ENCODE measurements at places on chromosomes 12 and 14.

GRCh38 chr12:56769868-56770267 lies 6.7 kb downstream of the HSD17B6 start:
- DNase-seq, result no peak

DNA sequence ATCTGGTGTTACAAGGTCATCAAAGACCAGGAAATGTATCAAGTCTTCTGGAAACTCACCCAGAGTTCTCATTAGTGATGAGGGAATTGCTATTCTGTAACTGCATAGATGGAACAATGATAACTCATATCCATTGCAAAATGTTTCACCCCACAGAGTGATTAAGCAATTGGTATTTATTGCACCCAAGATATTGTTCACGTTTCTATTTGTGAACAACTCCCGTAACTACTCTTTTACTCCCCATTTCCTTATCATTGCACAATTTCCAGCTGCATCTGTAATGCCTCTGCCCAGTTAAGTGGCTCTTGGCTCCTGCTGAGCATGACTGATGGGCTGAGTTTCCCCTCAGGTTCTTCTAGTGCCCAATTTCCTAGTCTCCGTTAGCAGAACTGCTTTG lies 108.7 kb upstream of the PRICKLE1 start:
- DNase-seq, result no peak

- DNase-seq, result peak; percentile 24
These were observed 262.6 kb upstream of the BTG1 start for GRCh38 chr12:92408072-92408900.

GRCh38 chr14:59160506-59160905 lies 28.0 kb upstream of the DAAM1 start:
- DNase-seq, result no peak

DNA sequence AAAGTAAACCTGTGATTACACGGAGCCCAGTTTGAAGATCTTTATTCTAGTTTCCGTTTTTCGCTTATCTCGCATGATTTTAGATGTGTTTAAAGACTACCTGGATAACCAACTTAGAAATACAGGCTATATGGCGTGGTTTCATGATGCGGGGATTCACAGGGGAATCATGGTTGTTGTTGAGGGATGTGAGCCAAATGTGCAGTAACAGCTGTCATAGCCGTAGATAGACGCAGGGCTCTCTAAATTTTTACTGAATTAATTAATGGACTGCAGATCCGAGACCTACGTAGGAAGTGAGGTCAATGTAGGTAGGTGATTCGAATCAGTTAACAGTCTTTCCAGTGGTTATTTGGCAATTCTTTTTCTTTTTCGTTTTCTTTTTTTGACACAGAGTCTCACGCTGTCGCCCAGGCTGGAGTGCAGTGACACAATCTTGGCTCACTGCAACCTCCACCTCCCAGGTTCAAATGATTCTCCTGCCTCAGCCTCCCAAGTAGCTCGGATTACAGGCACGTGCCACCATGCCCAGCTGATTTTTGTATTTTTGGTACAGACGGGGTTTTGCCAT lies 144.9 kb upstream of the AMIGO2 start:
- DNase-seq, result no peak

GRCh38 chr12:30357766-30358490 lies 337.7 kb downstream of the IPO8 start:
- DNase-seq, result no peak

DNA sequence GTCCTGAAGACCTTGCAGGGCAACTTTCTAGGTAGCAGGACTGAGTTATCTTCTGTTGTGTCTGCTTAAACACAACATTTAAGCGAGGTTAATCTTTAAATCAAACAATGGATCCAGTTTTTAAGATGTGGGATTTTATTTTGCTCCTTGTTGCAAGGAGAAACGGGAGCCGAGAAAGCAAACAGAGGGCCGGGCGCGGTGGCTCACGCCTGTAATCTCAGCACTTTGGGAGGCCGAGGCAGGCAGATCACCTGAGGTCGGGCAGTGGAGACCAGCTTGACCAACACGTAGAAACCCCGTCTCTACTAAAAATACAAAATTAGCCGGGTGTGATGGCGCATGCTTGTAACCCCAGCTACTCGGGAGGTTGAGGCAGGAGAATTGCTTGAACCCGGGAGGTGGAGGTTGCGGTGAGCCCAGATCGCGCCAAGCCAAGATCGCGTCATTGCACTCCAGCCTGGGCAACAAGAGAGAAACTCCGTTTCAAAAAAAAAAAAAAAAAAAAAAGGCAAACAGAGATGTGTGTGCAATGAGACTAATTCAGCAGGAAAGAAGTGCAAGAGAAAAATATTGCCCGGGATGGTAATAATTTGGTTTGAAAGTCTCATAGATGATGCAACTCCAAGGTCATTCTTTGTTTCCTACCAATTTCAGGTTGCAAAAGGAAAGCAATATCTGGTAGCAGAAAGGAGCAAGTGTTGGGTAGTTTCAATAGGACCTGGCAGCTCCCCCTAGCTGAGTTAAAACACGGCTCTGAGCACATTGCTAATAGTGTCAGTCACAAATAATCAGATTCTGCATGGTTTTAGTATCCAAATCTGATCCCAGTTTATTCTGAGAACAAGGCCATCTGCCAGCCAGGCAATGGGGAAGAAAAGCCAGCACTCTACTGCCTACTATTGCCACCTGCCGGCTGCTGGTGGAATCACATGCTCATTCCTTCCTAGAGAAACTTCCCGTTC lies 141.4 kb downstream of the PPM1H start:
- DNase-seq, result peak; percentile 96

GRCh38 chr14:105436891-105437722 lies 17.5 kb downstream of the MTA1 start:
- DNase-seq, result no peak

GRCh38 chr12:11016937-11017336 lies 5.5 kb downstream of the TAS2R19 start:
- DNase-seq, result no peak

DNA sequence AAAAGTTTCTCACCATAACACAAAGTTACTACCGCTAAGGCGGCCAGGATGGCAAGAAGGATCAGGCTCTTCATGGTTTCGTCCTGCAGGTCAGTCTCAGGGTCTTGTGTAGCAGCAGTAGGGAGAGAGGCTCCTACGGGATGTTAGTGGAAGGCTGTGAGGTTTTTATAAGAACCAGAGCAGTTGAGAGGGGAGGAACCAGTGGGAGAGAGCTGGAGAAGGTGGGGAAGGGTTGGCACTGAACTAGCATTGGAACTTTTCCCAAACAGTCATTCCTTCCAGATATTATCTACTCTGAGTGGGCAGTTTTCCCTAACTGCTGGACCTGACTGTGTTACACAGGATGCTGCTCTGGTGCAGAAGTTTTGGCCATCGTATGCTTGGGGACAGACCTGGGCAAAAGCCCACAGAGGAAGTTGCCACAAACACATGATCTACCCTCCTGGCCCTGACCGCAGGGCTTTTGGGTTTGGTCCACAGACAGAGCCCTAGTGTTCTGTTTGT lies at the start of gene MGP:
TSS of gene MGP (minus strand) at position 137 of the 504 bp plus-strand sequence. CDS start at position 74, 63 bp downstream.
- DNase-seq, result no peak

- peak; percentile 47 for DNase-seq
These were observed 314.3 kb upstream of the OR4E1 start for GRCh38 chr14:21987937-21988336.

DNA sequence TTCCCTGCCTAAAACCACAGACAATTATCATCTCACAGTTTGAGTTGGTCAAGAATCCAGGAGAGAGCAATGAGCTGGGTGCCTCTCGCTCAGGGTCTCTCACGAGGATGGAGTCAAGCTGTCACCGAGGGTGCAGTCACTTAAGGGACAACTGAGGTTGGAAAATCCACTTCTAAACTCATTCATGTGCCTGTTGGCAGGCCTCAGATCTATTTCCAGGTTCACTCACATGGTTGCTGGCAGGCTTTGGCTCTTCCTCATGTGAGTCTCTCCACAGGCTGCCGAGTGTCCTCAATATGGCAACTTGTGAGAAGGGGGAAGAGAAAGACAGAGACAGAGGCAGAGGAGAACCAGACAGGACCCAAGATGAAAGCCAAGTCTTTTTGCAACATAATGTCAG lies 10.5 kb upstream of the OR10P1 start:
- DNase-seq, result no peak

GRCh38 chr12:6770600-6770999 lies 1.7 kb upstream of the LAG3 start:
- DNase-seq, result no peak

DNA sequence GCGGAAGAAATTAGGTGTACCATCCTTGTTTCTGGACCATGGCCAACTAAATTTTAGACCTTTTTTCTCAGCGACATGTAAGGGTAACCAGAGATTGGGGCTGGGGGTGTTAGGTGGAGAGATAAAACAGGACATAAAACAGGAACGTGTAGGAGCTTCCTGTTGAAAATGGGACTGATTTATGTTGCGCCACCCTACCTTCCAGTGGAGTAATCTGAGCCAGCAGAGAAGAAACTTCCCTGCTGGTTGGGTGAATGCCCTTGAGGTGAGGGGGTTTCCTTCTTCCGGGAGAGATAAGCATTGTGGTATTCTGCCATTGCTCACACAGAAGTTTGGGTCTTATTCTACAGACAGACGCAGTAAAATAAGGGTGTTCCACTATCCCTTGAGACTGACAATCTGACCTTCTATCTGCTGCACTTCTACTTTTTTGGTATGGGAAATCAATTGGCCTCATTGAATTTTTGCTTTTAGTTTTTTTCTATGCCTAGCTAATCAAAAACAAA lies 417.6 kb downstream of the PCNX1 start:
- no peak for DNase-seq

- no peak for DNase-seq
These were observed 157.4 kb upstream of the HMGA2 start for GRCh38 chr12:65666876-65667275.

- DNase-seq, result no peak
These were observed 80.6 kb upstream of the DICER1 start for GRCh38 chr14:95237958-95238340.

GRCh38 chr12:12881151-12881909 lies 10.0 kb upstream of the GPRC5A start:
- peak; percentile 74 for DNase-seq

DNA sequence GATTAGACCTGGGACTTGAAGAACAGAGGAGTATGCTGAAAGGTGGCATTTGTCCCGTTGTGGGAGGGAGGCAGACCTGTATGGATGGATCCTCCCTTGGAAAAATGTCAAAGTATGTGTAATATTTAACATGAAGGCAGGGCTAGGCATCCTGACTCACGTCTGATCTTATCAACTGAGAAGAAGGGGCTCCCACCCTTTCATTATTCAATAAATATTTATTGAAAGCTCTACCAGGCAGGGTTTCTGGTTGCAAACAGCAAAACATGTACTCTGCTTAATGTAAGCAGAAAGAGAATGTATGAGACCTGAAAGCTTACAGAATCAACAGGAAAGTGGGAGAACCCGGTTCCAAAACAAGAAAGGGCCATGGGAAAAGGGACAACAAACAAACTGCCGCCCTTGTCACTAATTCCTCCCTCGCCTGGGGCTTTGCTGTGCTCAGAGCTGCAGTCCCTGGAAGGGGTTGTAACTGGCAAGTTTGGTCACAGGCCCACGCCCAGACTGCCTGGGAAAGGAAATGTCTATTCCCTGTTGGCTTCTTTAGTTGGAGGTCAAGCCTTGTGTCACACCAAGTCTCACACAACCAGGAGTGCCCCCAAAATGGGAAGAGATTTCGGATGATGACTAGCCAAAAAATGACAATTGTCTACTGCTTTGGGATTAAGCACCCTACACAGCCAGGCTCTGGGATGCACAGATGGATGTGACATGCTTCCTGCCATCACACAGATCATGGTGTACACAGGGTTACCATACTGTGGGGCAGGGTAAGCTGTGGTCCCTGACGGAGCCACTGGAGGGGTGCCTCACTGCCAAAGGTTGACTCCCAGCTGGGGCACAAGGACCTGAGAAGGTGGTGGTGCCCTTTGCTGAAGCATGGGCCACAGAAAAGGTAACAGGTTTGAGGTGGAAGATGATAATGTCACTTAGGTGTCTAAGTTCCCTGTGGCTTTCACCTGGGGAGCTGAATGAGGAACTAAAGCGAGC lies 36.8 kb downstream of the RAB35 start:
- peak; percentile 45 for DNase-seq

DNA sequence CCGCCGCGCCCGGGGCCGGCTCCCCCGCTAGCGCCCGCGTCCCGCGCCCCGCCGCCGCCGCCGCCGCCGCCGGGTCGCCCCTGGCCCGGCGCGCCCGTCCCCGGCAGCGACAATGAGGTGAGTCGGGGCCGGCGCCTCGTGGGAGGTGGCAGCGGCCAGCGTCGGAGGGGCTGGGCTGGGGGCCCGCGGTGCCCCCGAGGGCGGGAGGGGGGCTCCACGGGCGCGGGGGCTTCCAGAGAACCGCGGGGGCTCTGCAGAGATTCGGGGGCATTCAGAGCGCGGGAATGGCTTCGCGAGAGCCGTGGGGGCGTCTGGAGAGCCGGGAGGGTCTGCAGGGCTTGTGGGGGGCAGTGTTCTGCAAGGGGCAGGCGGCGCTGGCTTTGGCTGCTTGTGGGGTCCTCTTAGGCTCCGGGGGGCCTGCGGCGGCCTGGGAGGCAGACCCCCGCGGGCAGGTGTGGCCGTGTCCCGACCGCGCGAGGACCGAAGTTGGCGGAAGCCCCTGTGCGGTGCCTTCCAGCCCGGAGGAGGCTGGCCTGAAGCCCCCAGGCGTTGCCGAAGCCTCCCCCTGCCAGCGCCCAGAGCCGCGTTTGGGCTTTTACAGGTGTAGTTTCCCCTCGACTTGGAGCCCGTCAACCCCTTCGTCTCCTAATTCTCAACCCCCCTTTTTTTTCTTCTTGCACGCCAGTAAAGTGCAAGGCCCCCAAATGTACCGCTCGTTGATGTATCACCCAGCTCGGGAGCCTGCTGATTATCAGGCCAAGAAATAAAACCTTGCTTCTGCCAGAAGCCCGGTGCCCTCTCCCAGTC lies 93.1 kb upstream of the EVL start:
- no peak for DNase-seq

DNA sequence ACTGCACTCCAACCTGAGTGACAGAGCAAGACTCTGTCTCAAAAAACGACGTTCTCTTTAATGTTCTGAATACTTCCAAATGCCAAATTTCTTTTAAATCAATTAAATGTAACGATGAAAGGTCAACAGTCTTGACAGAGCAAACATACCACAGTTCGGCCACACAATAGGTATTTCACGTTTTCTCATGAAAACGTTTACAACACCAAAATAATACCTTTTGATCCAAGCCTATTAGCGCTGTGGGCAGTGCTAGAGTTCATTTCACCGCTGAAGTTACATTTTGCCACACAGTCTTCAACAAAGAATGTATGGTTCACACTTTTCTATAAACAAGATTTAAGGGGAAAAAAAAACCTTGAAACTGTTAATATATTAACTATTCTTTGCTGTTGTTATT lies 122.1 kb downstream of the MED13L start:
- no peak for DNase-seq
